Heart left ventricle (tissue), 16 donors: ENCODE measurements at places on chromosomes 1 and 21. TPM values are rescaled to one million over a fixed set of nuclear protein-coding genes. Genes with fewer than 3 reads are reported as not detected.

DNA sequence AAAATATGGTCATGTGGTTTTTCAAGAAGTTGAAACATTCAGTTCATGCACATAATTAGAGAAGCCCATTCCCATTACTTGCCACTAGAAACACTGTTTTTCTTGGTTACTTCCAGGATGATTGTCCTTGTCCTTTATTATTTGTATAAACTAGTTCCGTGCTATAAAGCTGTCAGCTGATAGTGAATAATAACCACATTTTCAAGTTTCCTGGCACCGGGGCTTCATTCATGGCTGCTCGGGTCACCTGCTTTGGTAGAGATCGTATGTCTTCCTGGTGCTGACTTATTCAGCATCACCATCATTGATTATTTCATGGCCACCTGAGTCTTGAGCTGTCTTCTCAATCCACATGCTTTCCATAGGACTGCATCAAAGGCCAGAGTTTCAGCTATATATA is 62.9 kb upstream of the ZNF326 start:
- no peak for DNase-seq

GRCh38 chr1:57550092-57550491 is 126.2 kb upstream of the DAB1 start:
- DNase-seq = no peak

GRCh38 chr1:68015971-68016370 is 34.5 kb downstream of the DIRAS3 start:
- no peak for DNase-seq

- DNase-seq = no peak
These were observed 42.0 kb upstream of the COL6A2 start for GRCh38 chr21:46055863-46056281.

FAM72A gene
- total RNA-seq = 5.8 TPM

GRCh38 chr21:46191257-46191685 is 7.0 kb upstream of the SPATC1L start:
- no peak for DNase-seq

DNA sequence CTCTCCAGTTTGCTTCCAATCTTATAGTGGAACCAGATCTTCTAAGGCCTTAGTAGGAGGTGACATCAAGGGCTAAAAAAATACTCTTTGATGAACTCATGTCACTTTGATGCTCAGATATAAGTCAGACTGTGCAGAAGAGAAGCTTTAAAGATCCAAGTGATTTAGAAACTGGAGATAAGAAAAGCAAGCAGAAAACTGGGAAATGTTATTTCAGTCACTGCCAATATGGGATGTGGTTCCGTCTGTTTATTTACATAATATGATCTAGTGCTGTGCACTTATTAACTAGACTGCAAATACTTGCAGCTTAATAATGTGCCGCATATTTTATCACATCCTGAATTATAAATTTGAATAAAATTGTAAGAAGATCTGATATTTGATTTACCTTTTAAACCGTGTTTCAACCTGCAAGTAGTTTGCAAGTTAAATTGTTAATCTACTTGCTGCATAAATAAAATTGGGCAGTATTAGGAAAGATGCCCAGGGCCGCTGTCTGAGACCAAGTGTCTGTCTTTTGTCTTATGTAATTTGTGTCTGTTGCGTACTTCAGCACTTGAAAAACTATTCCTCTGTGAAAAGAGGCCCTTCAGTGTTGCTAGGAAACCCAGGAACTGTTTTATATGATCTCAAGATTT is 29.6 kb downstream of the CXADR start:
- DNase-seq = no peak

GRCh38 chr1:217096200-217096599 is 373.0 kb upstream of the ESRRG start:
- DNase-seq = no peak

CRYBG2 gene
- total RNA-seq = not detected

DNA sequence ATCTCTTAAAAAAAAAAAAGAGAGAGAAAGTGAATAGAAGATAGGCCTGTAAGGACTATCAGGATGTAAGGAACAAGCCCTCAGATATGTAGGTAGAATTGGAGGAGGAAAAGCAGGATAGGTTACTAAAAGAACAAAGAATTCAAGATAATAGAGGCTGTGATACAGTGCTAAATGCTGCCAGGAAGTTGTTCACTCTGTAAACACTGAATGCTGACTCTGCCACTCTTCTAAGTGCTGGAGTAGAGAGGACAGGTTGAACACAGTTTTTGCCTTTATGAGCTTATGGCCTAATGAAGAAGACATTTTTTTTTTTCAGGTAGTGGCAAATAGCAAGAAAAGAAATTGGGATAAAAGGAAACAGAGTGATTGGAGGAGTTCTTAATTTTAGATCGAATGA is 90.6 kb upstream of the ZNF678 start:
- DNase-seq = no peak

DNA sequence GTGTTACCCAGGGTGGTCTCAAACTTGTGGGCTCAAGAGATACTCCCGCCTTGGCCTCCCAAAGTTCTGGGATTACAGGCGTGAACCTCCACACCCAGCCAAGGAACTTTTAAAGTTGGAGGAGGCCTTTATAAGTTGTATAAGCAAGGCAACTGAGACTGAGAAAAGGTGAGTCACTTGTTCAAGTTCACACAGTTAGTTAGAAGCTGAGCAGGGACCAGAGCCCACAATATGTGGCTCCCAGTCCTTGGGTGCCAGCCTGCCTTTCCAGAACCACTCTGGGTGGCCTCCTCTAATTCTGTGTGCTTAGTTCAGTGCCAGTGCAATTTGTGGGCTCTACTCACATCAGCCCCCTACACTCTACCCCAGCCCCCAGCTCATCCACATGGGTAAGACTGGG is 3.7 kb downstream of the RAB25 start:
- peak; percentile 10 for DNase-seq

DNA sequence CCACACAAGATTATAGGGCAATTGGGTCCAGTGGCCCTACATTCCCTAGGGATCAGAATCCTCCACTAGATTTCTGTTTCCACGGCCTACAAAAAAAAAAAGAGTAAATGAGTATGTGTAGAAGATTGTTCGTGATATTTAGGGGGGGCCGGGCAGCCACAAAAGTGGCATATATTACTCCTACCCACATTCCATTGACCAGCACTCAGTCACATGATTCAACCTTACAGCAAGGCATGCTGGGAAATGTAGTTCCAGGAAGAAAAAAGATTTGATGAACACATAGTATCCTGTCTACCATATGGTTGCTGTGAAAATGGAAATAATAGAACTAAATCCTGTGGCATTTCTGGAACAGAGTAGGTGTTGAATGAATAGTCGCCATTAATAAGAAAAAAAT is 43.4 kb upstream of the GJB5 start:
- no peak for DNase-seq

TARDBP gene
- 110 TPM for total RNA-seq

GRCh38 chr1:31693231-31693630 is 10.6 kb downstream of the COL16A1 start:
- DNase-seq = no peak

DNA sequence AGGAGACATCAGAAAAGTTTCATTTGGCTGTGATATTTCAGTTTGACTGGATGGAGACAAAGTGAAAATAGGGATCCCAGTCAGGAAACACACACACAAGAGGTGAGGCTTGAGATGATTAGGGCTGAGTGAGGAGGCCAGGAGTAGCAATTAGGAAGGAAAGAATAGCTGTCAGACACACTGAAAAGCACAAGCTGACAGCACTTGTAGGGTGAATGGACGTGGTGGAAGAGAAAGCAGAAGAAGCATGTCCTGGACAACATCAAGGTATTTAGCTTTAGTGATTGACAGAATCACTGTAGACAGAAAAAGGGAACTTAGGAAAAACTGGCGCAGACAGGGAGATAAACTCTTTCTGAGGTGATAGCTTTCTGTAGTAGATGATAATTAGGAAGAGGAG is 347.7 kb downstream of the TGFB2 start:
- DNase-seq = no peak

- DNase-seq = no peak
These were observed 100.7 kb upstream of the KIF26B start for GRCh38 chr1:245054105-245054504.

DNA sequence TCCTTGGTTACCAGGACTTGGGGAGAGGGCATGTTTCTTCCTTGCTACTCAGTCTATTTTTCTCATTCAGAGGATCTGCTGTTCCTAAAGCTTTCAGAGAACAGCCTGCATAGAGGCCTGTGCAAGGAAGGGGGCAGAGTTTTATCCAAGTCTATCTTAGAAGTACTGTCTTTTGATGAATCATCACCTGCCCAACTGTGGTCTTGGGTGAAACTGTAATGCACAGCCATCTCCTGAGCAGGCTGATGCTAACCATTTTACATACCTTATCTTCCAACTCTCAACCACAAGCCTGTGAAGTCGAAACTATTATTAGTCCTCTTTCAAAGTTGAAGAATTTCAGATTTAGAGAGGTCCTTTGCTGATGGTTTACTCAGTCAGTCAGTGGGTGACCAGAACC is 368.0 kb downstream of the HHAT start:
- DNase-seq = no peak

- no peak for DNase-seq
These were observed 199.0 kb upstream of the DPYD start for GRCh38 chr1:98119796-98120195.

- DNase-seq = no peak
These were observed at the start of gene KRTAP12-3 for GRCh38 chr21:44657635-44658540. KRTAP12-3 (plus strand) TSS chr21:44657932; CDS start chr21:44657980, 48 bp downstream.

DNA sequence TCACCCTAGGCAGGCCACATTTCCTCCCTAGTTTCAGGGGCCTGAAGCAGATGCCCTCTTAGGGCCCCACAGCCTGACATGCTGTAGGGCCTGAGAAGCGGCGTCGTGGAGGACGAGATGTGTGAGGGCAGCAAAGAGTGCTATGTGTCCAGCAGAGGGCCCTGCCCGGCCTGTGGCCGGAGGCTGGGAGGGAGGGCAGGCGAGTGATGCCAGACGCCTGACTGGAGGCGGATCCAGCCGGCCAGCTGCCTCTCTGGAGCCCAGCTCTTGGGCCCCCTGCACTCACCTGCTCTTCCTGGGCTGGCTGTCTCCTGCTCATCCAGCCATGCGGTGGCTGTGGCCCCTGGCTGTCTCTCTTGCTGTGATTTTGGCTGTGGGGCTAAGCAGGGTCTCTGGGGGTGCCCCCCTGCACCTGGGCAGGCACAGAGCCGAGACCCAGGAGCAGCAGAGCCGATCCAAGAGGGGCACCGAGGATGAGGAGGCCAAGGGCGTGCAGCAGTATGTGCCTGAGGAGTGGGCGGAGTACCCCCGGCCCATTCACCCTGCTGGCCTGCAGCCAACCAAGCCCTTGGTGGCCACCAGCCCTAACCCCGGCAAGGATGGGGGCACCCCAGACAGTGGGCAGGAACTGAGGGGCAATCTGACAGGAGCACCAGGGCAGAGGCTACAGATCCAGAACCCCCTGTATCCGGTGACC is at the start of gene GPR37L1:
Gene GPR37L1, plus strand, starts transcription at position 279 of the 697 bp plus-strand sequence. Its CDS starts 47 bp downstream, at position 326.
- DNase-seq = peak; percentile 39
